Stimulated activated CD4-positive, alpha-beta T cell treated with anti-CD3 and anti-CD28 coated beads, Interleukin-4, amount 100 ng/mL, for 4 hours (primary cell): ENCODE measurements at places on chromosomes 7 and 10.

- no peak for DNase-seq
These were observed 11.5 kb downstream of the C10orf71 start for GRCh38 chr10:49310460-49310859.

GRCh38 chr7:100093054-100093453 lies 4.3 kb downstream of the COPS6 start:
- no peak for DNase-seq

DNA sequence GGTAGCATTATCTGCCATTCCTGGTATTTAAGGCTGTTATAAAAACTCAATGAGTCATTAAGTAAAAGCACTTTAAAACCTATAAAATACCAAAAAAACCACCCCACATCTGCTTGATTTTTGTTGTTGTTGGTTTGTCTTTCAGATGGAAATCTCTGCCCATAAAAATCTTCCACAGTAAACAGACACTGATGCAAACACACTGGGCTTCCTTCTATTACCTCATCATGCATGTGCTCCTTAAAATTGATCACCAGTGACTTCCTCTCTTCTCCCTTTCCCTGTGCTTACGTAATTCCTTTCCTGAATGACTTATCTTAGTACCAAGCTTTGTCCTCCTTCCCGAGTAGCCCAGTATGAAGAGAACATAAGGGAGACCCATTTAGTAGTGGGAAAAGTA lies 167.2 kb downstream of the EVX1 start:
- DNase-seq = no peak

DNA sequence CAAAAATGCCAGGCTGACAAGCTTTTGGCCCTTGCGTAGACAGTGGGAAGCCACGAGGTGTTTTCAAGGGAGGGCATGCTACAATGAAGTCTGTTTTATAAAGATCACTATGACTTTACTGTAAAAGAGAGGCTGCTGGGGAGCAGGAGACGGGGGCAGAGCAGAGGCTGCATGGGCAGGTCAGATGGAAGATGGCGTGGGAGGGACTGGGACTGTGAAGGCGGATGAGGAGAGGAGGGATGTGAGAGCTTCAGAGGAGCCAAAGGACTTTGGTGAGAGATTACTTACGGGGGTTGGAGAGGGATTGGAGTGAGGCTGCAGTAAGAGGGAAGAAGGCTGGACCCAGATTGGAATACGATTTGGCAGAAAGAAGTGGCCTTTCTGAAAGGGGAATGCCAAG lies 86.6 kb upstream of the PCBD1 start:
- DNase-seq = no peak

DNA sequence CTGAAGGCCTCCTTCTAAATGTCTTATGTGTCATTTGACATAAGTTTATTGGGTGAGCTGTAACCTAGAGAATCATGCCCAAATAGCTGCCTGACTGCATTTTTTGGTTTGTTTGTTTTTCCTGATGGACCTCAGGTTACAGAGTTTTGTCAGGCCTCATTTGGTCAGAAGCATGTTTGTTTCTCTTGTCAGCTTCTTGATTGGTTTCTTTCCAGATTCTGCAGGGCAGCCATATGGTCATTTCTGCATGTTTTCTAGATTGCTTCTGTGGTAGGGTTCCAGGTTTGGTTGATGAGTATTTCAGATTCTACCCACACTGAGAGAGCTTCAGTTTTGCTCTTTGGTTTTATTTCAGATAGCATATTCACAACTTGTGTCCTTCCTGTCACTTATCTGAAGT lies 28.0 kb downstream of the GLCCI1 start:
- no peak for DNase-seq

DNA sequence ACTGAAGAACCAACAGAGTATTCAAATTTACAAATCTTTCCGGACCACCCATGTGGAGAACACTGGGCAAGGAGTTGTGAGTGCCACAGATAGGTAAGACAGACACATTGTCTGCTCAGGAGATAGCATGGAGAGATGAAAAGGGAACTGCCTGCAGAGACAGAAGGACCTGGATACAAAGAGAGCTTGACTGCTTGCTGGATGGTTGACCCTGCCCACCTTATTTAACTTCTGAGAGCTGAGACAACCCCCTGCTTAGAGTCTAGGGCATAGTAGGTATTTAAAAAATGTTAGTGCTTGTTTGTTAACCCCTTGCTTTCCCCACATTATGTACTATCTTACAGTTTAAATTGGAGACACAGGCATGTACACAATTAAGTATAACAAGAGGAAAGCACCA lies 314.1 kb downstream of the THSD7A start:
- DNase-seq = no peak

GRCh38 chr7:128121711-128122530 lies 90.7 kb upstream of the LRRC4 start:
- DNase-seq = no peak

DNA sequence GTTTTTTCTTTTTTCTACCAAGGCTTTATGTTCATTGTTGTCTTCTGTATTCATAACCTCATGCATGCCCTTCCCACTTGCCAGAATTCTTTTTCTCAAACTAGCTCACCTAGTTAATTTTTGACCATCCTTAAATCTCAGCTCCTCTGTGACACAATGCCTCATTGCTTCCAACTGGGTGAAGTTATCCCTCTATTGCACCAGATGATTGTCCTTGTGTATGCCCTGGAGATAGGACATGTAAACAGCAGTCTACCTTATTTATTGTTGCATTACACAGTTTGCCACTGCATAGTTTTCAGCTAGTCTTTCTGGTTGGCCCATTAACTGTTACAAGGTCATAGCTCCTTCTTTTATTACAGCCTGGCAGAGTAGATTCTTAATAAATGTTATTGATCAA lies 763.1 kb upstream of the COBL start:
- DNase-seq = no peak

GRCh38 chr7:519484-520390 lies at the start of gene PDGFA:
Gene PDGFA (minus strand): TSS chr7:519846. CDS start chr7:519001, 845 bp downstream.
- peak; percentile 26 for DNase-seq

GRCh38 chr10:101843032-101844021 lies at the start of gene KCNIP2:
Gene KCNIP2 (minus strand): TSS chr10:101843800. CDS start chr10:101843568, 232 bp downstream.
- peak; percentile 58 for DNase-seq

- DNase-seq = no peak
These were observed 29.1 kb downstream of the INPP5F start for GRCh38 chr10:119754936-119755335.

- no peak for DNase-seq
These were observed 236.0 kb downstream of the MAGI2 start for GRCh38 chr7:79217468-79217867.

- DNase-seq = no peak
These were observed 70.4 kb downstream of the TBXAS1 start for GRCh38 chr7:139899328-139899955.

- no peak for DNase-seq
These were observed 177.6 kb upstream of the NAMPT start for GRCh38 chr7:106462365-106462859.

DNA sequence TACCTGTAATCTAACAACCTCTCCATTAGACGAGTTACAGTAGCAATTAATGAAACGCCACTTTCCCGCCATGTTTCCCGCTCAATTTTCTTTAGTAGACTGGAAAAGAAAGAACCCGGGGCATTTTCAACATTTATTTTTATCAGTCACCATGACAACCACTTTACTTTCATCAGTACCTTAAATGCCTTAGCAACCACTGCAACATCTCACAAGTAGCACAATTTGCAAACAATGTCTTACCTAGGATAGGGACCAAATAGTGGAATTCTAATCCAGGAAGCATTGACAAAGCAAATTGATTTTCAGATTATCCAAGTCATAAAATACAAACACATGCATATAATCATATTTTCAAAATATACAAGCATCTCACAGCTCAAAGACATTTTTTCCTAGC lies 221.6 kb upstream of the IMMP2L start:
- no peak for DNase-seq

- no peak for DNase-seq
These were observed 426.3 kb upstream of the PFKP start for GRCh38 chr10:2641028-2641427.

DNA sequence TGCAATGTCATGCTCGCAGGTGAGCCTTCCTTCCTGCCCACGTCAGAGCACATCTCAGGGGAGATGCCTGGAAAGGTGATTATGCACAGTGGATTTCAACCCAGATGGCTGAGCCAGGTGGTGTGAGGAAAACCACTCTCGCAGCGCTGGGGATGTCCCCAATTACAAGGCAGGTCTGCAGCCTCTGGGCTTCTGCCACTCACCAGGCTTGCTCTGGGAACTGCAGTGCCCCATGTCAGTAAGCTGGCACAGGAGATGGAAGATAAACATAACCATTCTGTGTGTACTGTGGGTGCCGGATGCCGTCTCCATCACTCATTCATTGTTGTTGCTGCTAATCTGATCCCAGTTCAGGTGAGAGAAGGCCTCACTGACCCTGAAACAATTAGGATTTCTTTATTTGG lies 222.9 kb upstream of the PITRM1 start:
- no peak for DNase-seq

DNA sequence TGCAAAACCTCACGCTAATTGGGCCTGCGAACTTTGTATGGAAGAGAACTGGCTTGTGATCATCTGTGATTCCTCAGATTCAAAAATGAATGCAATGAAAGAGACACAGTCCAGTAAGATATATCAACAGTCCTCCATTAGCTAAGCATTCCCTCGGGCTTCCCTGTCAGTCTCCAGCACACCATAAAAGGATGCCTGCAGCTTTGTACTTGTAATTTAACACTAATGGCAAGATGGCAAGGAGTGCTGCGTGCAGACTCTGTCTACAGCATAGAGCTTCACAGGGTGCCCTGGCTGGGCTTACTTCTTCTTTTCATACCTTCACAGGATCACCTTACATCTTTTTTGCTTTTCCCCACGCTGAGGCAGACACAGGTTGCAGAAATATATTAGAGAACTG lies 200.0 kb downstream of the GFRA1 start:
- no peak for DNase-seq

GRCh38 chr7:103073989-103074518 lies 542 bp downstream of the FBXL13 start:
- DNase-seq = no peak

- DNase-seq = no peak
These were observed 64.2 kb upstream of the IL6 start for GRCh38 chr7:22662556-22663356.

DNA sequence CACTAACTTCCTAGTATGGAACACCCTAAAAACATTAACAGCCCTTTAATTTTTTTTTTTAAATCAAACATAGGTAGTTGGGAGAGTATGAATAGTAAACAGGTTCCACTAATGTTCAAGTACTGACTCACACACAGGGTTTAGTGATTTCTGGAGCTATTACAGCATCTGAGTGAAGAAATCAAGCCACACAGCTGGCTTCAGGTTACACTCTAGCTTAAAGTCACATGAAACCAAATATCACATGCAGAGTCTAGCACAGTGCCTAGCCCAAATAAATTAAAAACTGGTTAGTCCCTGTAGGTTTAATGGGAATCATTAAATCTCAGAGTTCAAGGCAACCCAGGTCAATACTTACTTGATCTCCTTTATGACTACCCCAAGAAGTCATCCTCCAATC lies 11.6 kb downstream of the PANK1 start:
- no peak for DNase-seq

GRCh38 chr10:62037166-62037831 lies 135.8 kb downstream of the ARID5B start:
- DNase-seq = no peak

- no peak for DNase-seq
These were observed 5.1 kb downstream of the EVX1 start for GRCh38 chr7:27247452-27248426.

DNA sequence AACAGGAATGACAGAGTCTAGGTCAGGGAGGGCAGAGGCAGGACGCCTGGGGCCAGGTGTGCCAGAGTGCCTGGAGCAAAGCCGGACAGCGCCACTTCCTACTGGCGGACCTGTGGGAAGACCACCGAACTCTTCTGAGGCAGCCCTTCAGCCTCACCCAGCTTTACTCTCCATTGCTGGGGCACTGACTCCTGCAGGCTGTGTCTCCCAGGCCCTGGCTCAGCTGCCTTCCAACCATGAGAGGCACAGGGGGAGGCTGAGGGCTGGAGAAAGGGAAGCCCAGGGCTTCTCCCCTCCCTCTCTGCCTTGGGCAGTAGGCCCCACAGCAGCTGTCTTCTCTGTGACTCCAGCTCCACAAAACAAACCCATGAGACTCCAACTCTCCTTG lies 139.6 kb upstream of the UNC5B start:
- DNase-seq = no peak

GRCh38 chr7:157428554-157428945 lies 91.7 kb downstream of the DNAJB6 start:
- DNase-seq = no peak

DNA sequence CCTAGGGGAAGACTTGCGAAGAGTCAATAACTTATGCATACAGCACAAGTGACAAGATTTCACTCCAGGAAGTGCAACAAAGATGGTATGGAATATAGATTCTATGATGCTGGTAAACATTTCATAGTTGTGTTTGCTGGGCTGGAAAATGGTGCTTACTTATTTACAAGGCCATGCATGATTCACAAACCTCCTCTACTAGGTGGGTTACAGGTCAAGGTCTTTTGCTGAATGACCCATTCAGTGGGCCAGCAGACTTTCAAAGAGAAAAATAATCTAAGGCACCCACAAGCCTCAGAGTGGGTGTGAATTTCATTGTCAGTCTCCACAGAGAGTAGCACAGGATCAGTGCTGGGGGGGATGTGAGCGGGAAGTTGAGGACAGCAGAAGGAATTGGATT lies 378.5 kb downstream of the PLXNA4 start:
- no peak for DNase-seq

- DNase-seq = no peak
These were observed 122.9 kb upstream of the GLI3 start for GRCh38 chr7:42359946-42360345.

DNA sequence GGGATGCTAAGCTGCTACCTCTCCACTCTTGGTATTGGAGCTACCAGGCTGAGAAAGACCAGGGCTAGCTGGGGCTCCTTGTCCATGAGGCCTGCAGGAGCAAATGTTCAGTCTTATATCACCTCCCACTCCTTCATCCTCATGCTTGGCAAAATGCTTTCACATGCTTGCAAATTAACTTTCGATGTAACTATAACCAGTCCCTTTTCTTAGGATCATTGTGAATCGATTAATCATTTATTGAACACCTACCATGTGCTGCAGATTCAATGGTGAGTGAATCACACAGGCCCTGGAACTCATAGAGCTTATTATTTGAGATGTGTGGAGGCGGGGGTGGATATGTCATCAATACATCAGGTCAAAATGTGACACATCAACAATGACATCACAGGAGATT lies 138.6 kb downstream of the EMX2 start:
- DNase-seq = no peak
